ENCODE measurements at places on chromosomes 4 and X.

DNA sequence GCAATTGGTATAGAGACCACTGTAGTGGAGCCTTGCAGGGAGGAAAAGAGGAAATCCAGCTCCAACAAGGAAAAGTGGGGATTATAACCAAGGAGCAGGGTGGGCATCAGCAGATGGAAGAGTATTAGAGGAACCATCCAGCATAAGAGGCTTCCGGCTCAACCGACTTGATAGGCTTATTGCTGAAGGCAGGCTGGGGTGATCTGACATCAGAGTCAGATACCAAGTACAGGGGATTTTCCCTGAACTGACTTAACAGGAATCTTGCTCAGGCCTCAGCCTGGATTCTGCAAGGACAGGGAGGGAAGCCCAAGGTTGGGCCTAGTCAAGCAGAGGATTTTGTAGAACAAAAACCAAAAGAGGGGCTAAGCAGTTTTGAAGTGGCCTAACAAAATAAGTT, 129.6 kb downstream of the DCLK2 start:
- DNase-seq: no peak

DNA sequence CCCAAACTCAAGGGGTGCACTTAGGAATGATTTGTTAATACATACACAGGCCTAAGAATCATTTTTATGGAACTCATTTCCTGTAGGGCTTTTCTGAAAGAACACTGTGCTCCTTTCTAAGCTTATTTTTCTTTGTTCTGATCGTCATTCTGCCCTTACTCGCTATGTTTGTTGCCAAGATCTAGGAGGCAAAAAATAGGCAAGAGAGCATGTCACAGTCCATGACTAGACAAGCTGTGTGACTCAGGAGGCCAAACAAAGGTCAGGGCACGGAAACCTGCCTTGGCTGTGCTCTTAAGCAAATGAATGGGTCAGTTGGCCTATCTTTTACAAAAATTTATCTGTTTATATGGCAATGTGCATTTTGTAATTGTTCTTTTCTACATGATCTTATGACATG, 42.5 kb upstream of the C1GALT1C1 start:
- DNase-seq: no peak

DNA sequence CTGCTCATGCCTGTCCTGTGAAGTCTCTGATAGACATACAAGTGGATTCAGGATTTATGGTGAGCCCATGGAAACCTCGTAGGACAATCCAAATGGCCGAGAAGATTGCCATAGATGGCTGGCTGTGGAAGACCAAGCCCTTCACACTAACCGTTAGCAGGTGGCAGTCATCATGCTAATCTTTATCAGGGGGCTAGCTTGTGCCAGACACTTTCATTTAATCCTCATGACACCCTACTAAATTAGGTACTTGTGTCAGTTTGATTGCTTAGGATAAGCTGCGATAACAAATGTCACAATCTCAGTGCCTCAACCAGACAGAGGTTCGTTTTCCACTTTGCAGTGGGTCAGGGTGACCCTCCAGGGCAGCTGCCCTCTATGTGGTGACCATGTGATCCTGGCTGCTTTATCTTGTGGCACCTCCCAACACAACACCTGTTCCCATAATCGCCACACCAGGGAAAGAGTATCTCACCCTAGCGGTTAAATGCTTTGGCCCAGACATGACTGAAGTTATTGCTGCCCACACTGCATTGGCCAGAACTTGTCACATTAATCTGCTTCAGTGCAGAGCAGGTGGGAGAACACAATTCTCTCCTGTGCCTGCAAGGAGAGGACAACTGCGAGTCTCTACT, 60.8 kb downstream of the REPS2 start:
- DNase-seq: no peak

GRCh38 chrX:56793112-56793430, 64.0 kb downstream of the NBDY start:
- no peak for DNase-seq

GRCh38 chrX:12866451-12867377, at the start of gene TLR7:
Gene TLR7, plus strand, starts transcription at chrX:12867072. Its CDS starts 507 bp downstream, at chrX:12867579.
- DNase-seq: no peak

- no peak for DNase-seq
Observed at GRCh38 chrX:70293621-70294020, 3.7 kb downstream of the KIF4A start.

DNA sequence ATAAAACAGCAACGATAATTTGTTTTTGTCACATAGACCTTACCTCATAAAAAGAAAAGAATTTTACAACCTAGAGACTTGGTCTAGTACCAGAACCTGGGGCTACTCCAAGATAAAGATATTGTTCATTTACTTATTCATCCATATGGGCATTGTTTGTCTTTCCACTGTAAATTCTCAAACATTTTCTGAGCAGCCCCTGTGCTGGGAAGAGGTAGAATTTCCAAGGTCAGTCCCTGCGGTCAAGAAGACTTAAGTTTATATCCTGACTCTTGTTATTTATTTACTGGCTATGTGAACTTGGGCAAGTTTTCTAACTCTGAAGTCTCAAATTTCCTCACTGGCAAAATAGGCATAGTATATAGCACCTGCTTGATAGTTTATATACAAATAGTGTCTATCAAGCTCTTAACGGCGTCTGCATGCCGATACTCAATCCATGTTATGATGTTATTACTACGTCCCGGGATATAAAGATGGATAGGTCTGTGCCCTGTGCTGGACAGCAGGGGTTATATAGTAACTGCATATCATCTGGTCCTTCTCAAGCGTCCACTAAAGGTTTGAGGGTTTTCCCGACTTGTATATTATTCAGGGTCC, 222.1 kb upstream of the TAPT1 start:
- no peak for DNase-seq

DNA sequence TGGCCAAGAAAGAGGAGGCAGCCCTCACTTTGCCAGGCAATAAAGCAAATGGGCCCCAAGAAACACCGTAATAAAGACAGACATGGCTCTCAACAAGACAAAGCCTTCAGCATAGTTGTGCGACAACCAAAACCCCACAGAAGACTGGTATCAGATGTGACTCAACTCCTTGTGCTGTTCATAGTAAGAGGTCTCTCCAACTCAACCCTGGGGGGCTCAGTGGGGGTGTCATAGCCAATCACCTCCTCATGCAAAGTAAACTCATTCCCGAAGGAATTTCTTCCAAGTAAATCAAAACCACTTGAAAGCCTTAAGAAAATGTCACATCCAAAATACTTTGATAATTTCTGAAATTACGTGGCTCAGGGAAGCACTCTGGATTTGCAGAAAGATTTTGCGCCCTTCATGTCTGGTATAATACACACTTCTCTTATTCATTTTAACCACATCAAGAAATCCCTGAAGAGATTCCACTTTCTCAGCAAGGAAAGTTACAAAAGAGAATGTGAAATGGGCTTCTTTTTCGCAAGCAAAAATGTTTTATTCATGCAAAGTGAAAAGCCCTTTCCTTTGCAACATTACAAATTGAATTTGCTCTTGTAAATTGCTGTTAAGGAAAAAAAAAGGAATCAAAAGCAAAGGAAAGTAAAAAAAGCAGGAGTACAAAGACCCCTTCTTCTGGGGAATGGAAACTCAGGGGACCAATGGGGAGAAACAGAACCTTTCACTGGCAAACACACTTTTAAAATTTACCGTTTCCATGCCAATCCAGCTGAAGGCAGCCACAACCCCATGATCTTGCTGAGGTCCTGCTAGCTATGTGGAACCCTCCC, 137.4 kb downstream of the NSUN7 start:
- DNase-seq: no peak

- DNase-seq: no peak
Observed at GRCh38 chr4:26196567-26196966, 124.2 kb upstream of the RBPJ start.

- no peak for DNase-seq
Observed at GRCh38 chr4:39873823-39874222, 103.9 kb downstream of the PDS5A start.

DNA sequence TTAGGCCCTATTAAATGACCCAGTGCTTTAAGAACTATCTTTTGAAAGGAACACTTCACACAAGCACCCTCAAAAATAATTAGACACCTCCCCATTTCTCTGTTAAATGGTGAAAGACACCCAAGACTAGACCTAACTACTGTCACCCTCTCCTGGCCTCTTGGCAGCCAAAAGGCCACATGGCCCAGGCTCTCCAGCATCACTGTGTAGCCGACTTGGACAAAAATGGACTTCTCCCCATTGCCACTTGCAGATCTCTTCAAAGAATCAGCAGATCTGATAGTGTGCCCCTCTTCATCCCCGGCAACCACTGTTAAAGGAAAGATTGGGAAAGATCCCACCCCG, 2.0 kb downstream of the MID1IP1 start:
- no peak for DNase-seq

DNA sequence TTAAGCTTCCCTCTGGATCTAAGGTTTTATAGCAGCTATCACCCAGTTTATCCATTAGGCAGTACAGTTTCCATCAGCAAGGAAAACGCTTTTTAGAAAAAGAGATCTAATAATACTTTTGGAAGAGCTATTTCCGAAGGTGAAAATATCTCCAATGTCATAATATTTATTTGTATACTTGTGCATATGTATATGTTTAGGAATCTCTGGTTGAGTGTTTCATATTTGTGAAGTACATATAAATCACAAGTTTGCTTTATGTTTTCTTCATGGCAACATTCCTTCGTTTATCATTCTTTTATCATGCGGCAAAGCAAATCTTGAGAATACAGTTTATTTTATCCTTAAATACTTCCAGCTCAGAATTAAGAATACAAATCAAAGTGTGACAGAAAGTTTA, 6.2 kb upstream of the PCDH18 start:
- no peak for DNase-seq
